ENCODE measurements at places on chromosomes 2 and 18.

- DNase-seq: peak; percentile 69
These were observed 157.5 kb upstream of the SESTD1 start for GRCh38 chr2:179422037-179422643.

DNA sequence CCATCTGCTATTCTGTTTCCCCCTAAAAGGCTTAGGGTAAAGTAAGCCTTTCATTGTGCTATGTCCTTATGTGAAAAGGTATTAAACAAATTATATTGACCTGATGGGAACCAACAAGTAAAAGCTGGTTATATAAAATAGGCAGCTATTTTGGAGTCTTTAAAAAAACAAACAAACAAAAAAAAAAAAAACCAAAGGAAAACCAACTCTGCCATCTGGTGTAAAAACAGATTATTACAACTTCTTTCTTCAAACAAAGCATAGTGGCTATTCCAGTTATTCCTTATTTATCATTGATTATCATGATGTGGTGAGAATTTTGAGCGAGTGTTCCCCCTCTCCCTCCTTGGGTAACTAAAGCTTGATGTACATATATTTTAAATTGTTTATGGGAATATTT lies 122.3 kb upstream of the FHL2 start:
- peak; percentile 25 for DNase-seq

GRCh38 chr2:174326161-174327020 lies 8.4 kb upstream of the SP9 start:
- DNase-seq: no peak

DNA sequence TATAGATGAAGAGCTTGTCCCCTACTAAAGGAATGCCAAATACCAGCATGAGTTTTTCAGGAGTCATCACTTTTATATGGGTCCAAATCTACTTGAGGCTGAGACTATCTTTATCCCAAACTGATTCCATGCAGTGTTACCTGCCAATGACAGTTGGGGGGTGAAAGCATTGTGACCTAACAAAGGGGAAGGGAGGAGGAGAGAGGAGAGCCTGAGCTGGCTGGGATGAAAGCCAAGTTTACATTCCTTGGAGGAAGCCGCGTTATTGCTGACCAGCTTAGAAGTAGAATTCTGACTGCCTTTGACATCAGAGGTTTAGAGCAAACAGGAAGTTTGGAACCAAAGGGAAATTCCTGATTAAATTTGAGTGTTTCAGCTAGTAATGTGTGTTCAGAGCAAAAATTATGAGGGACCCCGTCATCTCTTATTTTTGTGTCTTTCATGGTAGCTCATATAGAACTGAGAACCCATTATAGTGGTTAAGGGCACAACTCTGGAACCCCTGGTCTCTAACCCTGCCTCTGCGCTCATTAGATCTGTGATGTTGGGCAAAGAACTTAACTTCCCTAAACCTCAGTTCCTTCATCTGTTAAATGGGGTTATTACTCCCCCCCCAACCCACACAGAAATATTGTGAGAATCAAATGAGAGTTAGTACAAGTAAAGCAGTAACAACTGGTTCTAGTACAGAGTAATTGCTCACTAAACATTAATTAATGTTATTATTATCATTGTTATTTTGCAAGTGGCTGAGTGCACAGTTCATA lies 199.3 kb upstream of the EPAS1 start:
- DNase-seq: peak; percentile 93

GRCh38 chr2:59277671-59278070 lies 1036.5 kb upstream of the FANCL start:
- DNase-seq: peak; percentile 10

- no peak for DNase-seq
These were observed 22.0 kb downstream of the TNFRSF11A start for GRCh38 chr18:62347089-62347506.

GRCh38 chr18:23902396-23902795 lies 112.2 kb upstream of the TTC39C start:
- DNase-seq: no peak

DNA sequence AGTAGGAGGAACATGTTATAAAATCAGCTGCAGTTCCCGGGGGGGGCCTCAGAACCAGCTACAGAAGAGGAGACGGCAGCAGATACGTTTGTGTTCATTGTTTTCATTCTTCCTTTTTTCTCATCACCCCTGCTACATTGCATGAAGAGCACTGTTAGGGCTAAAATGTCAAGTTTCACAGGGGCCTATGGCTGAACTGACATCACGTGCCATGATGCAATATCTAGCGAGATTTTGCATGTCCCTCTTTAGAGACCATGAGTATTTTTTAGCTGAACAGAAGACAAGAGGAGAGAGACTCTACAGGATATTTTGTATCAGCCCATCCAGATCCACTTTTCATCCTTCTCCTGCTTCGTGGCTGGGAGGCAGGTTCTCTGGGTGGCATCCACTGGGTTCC lies 97.6 kb downstream of the MRPS9 start:
- no peak for DNase-seq

GRCh38 chr2:28436525-28437051 lies 43.9 kb downstream of the FOSL2 start:
- no peak for DNase-seq

GRCh38 chr2:96596596-96596995 lies 41.5 kb downstream of the KANSL3 start:
- no peak for DNase-seq

DNA sequence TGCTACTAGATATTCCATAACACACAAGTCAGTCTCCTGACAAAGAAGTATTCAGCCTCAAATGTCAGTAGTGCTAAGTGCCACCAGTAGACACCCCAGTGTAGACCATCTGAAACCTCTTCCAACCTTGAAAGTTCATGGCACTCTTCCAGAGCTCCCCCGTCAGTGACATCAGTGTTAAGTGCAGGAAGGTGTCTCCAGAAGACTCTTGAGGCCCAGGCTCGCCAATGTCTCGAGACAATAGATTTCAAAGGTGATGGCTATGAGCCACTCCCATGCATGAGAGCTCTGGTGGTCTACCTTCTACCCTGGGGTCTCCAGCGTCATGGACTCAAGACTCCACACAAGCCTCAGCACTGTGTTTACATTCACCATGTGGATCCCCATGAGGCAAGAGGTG lies 183.8 kb downstream of the SMAD2 start:
- no peak for DNase-seq

GRCh38 chr2:212033888-212034287 lies 504.7 kb downstream of the ERBB4 start:
- DNase-seq: no peak

GRCh38 chr2:113979191-113980128 lies 89.6 kb downstream of the ACTR3 start:
- peak; percentile 40 for DNase-seq

- no peak for DNase-seq
These were observed 1131.7 kb upstream of the LRRTM1 start for GRCh38 chr2:81436256-81436655.

DNA sequence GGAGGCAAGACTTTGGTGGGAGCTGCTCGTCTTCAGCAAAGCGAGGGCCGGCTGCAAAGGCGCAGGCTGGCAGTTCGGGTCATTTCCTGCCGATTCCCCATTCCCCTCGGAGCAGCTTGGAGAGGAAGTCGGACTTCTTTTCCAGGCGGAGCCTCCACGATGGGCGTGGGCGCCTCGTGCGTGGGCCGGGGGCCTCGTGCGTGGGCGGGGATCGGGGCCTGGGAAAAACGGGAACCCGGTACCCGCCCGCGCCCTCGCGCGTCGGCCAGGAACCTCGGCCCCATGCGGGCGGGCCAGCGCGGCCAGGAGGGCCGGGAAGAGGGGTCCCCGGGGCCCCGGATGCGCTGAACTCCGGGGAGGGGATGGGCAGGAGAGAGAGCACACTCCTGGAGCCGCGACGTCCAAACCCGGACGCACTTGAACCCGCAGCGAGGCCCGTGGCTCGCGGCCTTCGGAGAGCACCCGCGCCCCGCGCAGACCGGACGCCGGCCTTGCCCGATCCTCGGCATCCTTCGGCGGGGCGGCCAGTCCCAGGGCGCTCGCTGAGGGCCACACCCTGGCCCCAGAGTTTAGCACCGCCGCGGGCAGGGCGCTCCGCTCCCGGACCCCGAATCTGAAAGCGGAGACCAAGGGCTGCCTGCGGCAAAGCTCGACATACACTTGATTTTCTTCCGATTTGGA lies 368.4 kb downstream of the MTX2 start:
- peak; percentile 28 for DNase-seq

GRCh38 chr18:68219872-68220271 lies 495.0 kb downstream of the TMX3 start:
- DNase-seq: no peak

GRCh38 chr2:20682167-20682920 lies 15.4 kb downstream of the GDF7 start:
- no peak for DNase-seq

DNA sequence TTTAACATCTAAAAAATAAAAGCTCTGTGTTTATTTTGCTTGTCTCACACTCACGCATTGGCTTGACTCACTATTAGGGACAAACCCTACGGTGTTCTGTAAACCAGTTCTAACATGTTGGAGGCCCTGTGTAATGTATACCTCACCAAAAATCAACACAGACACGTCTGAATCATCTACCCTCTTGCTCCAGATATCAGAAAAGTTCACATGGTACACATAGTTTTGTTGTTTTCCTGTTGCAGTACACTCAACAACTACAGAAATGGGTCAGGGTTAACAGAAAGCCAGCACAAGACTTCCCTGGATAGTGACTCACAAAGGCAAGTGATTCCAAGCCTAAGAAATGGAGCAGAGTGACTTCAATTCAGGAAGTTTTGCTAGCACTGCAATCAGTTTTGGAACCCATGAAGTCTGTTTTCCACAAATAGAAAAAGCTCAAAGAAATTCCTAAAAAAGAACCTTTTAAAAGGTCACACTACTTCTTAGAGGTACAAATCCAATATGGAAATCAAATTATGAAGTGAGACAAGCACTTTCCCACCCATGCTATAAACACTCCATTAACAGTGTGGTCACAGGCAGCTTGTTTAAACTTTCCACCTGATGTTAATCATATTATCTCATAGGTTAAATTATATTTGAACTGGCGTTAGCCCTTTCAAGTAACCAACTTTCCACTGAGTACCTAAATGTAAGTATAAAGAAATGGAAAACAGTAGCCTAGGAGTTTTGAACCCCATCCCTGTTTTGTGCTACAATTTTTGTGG lies 87.4 kb downstream of the GAREM1 start:
- DNase-seq: no peak

GRCh38 chr2:176056406-176056805 lies 27.4 kb downstream of the EVX2 start:
- no peak for DNase-seq

DNA sequence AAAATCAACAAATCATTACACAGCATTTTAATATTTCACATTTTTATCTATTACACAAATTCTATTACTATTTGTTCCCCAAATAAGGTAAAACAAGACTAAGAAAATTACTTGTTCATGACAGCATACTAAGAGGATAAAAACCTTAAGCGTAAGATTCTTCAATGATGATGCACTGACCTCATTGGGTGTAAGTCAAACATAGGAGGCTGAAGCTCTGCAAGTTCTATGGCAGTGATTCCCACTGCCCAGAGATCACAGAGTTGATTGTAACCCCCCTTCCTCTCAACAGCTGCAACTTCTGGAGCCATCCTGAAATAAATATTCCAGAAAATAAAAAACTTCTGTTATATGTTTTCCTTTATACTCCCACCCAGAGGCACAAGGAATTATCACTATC lies 82.2 kb upstream of the CDKL4 start:
- DNase-seq: no peak

DNA sequence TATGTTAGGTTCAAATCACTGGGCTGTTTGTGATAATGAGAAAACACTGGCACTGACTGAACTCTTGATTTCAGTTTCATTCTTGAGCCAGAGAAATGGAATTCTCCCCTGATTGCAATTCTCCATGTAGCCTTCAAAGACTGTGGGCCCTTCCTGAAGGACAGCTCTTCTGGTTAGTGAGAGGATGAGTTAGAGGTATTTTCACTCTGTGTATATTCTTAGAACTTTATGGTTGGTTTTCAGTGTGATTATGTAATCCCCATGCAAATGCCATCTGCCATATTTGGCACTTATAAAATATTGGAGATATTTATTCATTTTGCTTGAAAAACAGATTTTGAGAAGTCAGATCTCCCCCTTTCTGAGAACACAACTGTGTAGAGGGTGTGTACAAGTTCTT lies 323.7 kb downstream of the SLC4A3 start:
- no peak for DNase-seq

GRCh38 chr18:48519431-48520100 lies 19.3 kb upstream of the CTIF start:
- DNase-seq: no peak

DNA sequence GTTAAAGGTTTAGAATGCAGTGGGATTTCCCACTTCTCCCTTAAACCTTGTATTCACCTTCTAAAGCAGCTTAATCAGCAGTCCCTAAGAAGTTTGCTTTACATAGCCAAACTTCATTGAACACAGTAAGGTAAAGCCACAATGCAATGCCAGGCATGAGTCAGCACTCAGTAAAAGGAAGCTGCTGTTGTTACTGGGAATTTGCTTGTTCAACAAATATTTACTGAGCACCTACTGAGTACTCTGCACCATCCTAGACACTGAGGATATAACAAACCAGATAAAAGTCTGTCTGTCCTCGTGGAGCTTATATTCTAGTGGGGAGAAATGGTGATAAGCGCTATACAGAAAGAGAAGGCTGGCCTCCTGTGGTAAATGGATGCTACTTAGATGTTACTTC lies 162.7 kb downstream of the PKP4 start:
- DNase-seq: peak; percentile 6

DNA sequence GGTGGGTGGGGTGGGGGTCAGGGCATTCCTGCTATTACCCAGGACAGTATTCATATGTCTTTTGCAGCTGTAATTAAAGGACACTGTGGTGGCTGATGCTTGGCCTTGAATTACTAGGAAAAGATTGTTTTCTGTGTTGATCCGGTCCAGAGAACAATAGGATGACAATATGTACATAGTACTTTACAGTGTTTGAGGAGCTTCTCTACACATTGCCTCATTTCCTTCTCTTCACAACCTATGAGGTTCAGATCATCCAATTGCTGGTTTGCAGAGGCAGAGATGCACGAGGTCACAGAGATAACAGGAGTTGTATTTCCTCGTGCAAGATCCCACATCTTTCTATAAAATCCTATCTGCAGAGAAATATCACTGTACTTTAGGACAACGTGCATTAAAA lies 119.5 kb downstream of the LIPG start:
- no peak for DNase-seq

GRCh38 chr18:27130065-27130630 lies 55.0 kb downstream of the CHST9 start:
- DNase-seq: no peak

GRCh38 chr2:12168354-12168753 lies 421.9 kb downstream of the LPIN1 start:
- DNase-seq: no peak

GRCh38 chr2:18094277-18094676 lies 215.8 kb downstream of the KCNS3 start:
- DNase-seq: no peak

- DNase-seq: no peak
These were observed 158.6 kb downstream of the ALPK2 start for GRCh38 chr18:58470292-58470691.
